Fibroblast of mammary gland (primary cell): ENCODE measurements at places on chromosomes 11 and 22.

GRCh38 chr11:126152586-126152985 is 58.9 kb downstream of the RPUSD4 start:
- DNase-seq = no peak

- DNase-seq = no peak
Observed at GRCh38 chr11:45748801-45749200, 56.1 kb upstream of the SLC35C1 start.

GRCh38 chr11:15817001-15817400 is 539.3 kb downstream of the SOX6 start:
- DNase-seq = peak; percentile 10

GRCh38 chr11:65854852-65855837 is 2.8 kb downstream of the CFL1 start:
- DNase-seq = no peak
